ENCODE measurements at places on chromosomes 5 and 9.

GRCh38 chr5:61307191-61307590 is 24.9 kb upstream of the ZSWIM6 start:
- no peak for DNase-seq

DNA sequence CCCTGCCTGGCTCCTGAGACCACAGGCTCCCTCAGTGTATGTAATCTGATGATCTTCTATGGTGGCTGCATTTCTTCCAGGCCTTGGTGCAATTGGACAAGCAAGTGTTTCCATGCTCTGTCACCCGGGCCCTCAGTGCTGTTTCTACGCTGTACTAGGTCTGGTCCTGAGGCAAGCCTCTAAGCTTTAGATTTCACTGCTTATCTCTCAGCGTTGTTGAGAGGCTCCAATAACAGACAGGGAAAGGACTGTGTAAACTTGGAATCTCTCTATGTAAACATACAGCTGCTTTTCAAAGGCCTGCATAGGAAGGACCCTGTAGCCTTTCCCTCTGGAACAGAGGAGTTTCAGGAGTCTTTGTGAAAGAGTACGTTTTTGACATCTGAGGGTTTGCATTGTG is 38.6 kb upstream of the NFIB start:
- no peak for DNase-seq

- no peak for DNase-seq
These were observed 73.0 kb upstream of the SMIM23 start for GRCh38 chr5:171712616-171713015.

GRCh38 chr9:70495514-70495913 is 81.1 kb upstream of the KLF9 start:
- no peak for DNase-seq

DNA sequence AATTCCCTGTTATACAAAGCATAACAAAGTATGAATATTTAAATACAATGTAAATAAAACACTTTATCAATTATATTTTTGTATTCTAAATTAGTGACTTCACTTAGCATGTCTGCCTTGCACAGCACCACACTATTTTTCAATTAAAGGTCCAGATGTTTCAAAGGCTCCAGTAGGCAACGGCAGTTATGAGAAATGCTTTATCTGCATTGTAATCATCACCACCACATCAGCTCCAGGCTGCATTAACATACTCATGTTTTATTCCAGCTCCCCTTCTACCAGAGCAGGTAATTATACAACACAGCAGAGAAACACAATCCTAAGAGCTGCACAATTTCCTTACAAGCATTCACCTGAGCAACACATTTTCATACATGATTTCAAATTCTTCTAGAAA is 102.8 kb downstream of the MAPKAP1 start:
- DNase-seq = no peak

DNA sequence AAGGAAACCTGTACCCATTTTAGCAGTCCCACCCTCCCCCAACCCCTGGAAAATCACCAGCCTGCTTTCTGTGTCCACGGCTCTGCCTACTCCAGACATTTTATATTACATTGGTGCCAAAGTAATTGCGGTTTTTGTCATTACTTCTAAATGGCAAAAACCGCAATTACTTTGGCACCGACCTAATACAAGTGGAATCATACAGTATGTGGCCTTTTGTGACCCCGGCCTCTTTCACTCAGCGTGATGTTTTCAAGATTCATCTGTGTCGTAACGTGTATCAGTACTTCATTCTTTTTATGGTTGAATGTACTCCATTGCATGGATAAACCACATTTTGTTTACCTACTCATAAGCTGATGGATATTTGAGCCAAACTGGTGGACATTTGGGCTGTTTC is 9.7 kb upstream of the ORM1 start:
- DNase-seq = no peak

DNA sequence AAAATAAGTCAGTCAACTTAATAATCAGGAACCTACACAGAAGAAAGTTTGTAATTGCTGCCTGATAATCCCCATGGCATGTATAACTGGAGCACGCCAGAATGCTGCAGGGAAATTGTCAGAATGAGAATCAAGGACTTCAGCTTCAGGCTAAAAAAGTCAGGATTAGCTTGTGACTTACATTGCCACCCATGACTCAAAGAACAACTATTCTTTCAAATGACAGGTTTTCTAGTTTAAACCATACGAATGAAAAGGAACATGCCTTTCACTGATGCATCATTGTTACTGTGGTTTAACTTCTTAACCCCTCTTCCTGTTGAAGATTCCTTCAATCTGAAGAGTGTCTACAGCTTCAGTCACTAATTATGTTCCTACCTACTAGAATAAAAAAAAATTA is 112.4 kb downstream of the ISL1 start:
- DNase-seq = no peak

GRCh38 chr5:161775891-161776290 is 72.0 kb upstream of the GABRA1 start:
- DNase-seq = no peak

- DNase-seq = no peak
These were observed 38.7 kb downstream of the VCAN start for GRCh38 chr5:83510260-83510659.

GRCh38 chr5:179346401-179346800 is 1.1 kb upstream of the ADAMTS2 start:
- no peak for DNase-seq

DNA sequence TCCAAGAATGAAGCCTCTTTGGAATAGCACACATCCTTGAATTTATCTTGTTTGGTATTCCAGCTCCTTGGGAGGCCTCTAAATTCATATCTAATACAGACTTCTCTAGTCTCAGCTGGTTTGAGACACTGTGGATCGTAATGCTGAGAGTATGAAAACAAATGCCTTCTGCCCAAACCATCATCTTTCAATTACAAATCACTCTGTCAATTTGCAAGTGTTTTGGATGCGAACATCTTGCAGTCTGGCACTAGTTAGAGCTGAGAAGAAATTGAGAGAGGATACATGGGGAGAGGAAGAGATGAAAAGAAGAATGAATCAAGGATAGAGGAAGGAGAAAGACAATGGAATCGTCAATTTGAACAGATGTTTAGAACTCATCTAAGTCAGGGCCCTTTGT is 342.6 kb downstream of the ASTN2 start:
- no peak for DNase-seq

DNA sequence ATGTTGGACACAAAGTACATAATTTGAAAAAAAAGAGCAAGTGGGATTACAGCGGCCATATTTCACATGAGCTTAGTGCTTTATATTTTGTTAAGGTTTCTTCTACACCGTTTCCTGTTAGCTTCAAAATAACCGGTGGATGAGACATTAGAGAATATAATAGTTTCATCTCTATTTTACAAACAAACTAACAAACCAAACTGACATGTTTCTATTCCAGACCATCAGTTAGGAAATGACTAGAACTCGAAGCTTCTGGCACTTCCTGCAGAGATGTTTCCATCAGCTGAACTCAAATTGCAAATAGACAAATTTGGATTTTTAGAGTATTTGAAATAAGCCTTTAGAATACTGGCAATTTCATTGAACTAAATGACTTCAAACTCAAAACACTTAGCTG is 86.5 kb downstream of the MTRR start:
- DNase-seq = no peak

GRCh38 chr9:8574846-8575245 is 775.3 kb upstream of the DMAC1 start:
- DNase-seq = no peak

DNA sequence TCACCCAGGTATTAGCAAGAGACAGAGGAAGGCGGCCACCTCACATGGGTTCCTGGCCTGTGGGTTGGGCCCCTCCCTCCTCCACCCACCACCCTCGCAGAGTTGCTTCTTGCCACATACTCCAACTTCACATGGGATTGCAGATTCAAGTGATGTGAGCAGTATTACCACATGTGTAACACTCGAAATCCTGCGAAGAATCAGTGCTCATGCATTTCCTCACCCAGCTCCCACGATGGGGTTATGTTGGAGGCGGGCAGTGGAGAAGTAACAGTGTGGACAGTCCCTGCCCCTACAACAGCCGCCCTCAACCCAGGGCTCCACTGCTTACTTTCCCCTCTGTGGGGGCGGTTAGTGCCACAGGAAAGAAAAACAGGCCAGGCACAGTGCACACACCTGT is 3.9 kb upstream of the FBP1 start:
- no peak for DNase-seq

GRCh38 chr5:98899456-98899855 is 29.4 kb downstream of the CHD1 start:
- DNase-seq = no peak

Data from CD4-positive, alpha-beta T cell (primary cell).